ENCODE measurements at places on chromosomes 3 and 15.

GRCh38 chr3:184791171-184791570, 20.8 kb upstream of the VPS8 start:
- no peak for DNase-seq

DNA sequence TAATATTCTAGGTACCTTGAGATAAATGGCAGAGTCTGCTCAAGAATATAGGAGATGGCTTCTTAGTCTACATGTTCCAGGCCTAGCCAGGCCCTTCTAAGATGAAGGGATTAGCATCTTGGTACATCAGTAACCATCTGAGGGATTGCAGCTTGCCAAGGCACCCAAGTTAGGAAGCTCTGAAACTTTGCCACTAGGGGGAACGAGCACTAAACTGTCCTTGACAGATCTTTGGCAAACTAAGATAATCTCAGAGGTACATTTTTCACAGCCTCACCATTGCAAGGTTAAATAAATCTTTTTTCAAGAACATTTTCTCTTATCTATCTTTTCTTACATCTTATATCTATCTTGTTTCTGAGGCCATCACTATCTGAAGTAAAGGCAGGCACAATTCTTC, 351.2 kb downstream of the RAP2B start:
- DNase-seq = no peak

DNA sequence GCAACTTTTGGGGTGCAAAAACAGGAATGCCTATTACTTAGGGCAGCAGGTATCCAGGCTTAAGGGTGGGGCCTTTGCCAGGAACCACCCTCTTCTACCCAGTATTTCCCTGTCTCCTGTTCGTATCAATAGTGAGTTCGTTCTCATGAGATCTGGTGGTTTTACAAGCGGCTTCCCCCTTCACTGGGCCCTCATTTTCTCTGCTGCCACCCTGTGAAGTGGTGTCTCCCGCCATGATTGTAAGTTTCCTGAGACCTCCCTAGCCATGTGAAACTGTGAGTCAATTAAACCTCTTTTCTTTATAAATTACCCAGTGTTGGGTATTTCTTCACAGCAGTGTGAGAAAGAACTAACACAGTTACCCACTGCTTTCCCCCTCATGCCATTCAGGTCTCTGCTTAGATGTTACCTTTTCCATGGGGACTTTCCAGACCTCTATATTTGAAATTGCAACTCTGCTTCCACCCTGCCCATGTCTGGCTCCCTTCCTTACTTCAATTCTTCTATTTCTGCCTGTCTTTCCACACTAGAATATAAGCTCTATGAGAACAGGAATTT, 23.9 kb upstream of the TRA2B start:
- no peak for DNase-seq

DNA sequence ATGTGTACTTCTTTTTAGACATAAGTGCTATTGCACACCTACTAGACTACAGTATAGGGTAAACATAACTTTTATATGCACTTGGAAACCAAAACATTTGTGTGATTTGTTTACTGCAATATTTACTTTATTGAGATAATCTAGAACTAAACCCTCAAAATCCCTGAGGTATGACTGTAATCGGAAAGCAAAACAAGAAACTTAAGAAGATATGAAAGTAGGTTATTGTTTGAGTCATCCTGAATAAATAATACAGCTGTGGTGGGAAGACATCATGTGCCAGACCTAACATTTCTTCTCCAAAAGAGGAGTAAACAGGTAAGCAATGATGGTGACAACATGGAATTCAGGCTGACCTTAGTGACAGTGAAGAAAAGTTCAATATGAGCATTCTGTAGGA, 765.5 kb downstream of the OTOL1 start:
- DNase-seq = no peak
